CD4-positive, alpha-beta T cell treated with Interleukin-2 at 100 ng/mL for 4 hours (primary cell): ENCODE measurements at places on chromosomes 6 and 20.

- DNase-seq = no peak
These were observed 48.9 kb upstream of the CCN6 start for GRCh38 chr6:112005013-112005371.

- no peak for DNase-seq
These were observed 454.5 kb upstream of the ID4 start for GRCh38 chr6:19382676-19383075.

DNA sequence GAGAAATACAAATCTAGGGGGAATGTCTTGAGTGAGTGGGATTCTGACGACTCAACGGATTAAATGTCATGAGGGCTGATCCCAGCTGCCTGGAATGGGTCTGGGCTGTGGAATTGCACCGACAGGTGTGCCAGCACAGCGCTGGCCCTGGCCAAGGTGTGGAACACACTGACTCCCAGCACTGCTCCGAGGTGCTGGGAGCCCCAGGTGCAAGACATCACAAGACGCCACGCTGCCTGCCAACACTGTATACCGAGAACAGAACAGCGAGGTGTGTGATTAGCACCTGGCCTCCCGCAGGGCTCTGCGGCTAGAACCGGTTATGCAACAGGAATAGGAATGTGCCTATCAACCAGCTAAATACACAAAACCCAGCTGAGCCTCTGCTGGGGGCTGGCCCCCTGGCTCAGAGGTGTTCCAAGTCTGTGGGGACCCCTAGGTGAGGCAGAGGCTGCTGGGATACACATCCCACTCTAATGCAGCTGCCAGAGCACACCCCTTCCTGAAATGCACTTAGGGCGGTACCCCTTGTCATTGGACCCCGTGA lies 24.8 kb upstream of the APMAP start:
- DNase-seq = no peak

- no peak for DNase-seq
These were observed 398 bp upstream of the SPATS1 start for GRCh38 chr6:44342052-44342451.

GRCh38 chr6:75278474-75279077 lies 6.0 kb downstream of the TMEM30A start:
- peak; percentile 21 for DNase-seq

DNA sequence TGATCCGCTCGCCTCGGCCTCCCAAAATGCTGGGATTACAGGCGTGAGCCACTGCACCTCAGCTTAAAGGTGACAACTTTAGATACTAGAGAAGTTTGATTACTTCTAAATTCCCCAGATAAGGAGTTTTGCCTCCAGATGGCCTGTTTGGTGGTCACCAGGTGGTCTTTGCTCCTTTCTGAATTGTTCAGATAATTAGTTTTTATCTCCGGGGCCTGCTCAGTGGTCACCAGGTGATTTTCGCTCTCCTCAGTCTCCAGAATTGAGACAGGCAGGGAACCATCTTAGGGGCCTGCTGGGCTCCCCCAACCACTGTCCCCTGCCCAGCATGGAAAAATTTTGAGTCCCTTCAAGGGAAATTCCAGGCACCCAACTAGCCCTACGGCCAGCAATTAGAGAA lies 62.6 kb downstream of the GPR6 start:
- DNase-seq = no peak

DNA sequence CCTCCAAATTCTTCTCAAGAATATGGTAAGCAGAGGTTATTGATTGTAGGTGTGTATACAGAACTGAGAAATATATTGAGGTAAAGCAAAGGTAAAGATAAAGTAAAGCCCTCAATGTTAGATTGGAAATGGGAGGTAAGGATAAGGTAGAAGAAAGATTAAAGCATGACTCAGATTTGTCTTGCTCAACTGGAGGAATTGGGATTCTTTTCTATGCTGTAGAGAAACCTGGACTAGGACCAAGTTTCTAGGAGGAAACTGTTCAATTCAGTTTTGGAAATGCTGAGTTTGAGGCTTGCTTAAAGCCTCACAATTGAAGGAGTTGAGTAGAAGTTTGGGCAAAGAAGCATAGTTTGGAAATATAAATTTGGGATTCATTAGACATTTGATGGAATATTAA lies 634.0 kb upstream of the PTCHD4 start:
- no peak for DNase-seq

DNA sequence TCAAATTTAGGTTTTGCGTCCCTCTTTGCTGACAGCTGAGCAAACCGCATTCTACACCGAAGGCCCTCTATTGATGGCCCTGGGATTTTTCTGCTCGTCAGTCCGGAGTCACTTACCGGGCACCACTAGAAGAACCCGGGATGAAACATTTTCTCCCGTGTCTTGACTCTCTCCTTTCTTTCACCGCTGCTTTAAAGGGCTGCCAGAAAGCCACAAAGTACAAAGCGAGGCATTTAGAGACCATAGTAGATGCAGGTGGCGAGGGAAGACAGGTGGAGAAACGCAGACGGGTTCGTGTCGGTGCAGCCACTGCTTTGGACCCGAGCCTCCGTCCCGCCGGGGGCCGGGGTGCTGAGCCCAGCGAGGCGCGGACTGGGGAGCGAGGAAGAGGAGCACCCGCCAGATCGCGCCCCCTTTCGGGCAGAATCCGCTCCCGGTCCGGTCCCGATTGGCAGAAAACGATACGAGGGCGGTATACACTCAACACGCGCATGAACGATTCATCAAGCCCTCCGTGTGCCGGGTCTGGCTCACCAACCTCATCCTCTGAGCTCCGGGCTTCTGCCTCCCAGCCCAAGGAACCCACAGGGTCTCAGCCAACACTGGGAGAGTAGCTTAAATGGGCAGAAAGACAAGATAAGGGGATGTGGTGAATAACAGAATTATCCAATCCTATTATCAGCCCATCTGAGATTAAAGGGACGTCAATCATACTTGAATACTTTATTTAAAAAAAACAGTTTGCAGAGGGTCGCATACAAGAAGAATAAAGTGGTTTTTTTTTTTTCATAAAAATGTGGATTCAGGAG lies 84.9 kb downstream of the TRIM27 start:
- peak; percentile 81 for DNase-seq

DNA sequence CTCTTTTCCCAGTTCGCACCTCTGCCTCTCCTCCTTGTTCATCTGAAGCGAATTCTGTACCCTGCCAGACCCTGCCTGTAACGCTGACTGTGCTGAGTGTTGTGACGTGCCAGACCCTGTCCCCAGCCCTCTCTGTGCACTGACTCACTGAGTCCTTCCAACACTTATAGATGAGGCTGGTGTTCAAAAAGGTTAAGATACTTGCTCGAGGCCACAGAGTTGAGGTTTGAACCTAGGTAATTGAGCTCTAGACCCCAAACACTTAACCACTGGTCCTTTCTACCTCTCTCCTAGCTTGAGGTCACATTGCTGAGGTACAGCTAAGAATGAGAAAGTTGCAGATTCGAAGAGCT lies 45.7 kb upstream of the NEDD9 start:
- peak; percentile 55 for DNase-seq

- no peak for DNase-seq
These were observed 258.4 kb downstream of the SLC35F1 start for GRCh38 chr6:118165500-118165899.

GRCh38 chr6:32082935-32083334 lies 26.2 kb downstream of the TNXB start:
- no peak for DNase-seq

GRCh38 chr6:16494793-16495192 lies 256.4 kb downstream of the GMPR start:
- no peak for DNase-seq

GRCh38 chr6:33908025-33908424 lies 104.2 kb upstream of the MLN start:
- DNase-seq = no peak

DNA sequence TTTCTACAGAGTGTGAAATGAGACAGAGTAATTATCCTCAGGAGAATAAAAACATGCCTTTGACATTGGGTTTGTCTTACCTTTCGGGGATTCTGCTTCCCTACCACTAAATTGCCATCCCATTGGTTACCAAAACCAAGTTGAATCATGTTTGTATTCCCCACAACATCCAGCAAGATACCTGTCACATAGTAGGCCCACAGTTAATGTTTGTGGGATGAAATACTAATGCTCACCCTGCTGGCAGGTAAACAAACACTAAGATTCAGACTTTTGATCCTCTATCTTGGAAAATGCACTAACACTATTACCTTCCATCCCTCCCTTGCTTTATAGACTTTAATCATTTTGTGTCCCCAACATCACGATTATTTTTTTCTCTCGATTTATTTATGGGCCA lies 8.2 kb upstream of the STXBP5 start:
- DNase-seq = no peak

DNA sequence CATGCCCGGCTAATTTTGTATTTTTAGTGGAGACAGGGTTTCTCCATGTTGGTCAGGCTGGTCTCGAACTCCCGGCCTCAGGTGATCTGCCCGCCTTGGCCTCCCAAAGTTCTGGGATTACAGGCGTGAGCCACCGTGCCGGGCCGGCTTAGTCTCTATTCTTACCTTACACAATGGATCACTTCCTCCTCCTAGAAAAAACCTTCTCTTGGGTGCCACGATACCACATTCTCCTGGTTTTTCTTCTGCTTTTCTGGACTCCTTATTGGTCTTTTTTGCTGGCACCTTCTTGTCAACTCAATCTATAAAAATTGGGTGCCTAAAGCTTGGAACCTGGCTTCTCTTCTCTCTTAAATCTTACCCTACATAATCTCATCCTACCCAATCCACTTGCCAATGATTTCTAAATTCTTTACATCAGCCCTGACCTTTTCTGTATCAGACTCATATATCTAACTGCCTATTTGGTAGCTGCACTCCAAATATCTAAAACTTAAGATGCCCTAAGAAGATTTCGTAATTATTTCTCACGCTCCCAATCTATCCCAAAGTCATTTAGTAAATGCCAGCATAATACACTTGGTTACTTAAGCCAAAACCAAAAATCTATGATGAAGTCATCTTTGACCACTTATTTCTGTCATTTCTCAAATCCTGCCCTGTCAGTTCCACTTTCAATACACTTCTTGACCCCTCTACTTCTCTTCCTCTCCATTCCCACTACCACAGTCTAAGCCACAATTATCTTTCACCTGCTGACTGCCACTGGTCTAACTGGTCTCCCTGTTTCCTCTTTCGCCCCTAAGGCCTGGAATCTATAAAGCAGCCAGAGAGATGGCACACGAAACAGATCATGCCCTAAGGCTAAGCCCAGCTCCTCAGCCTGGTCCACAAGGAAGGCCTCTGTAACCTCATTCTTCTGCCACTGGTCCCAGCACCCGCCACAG lies 43.2 kb downstream of the ELMO2 start:
- DNase-seq = no peak

GRCh38 chr6:72748759-72749158 lies 126.9 kb downstream of the KCNQ5 start:
- DNase-seq = no peak

DNA sequence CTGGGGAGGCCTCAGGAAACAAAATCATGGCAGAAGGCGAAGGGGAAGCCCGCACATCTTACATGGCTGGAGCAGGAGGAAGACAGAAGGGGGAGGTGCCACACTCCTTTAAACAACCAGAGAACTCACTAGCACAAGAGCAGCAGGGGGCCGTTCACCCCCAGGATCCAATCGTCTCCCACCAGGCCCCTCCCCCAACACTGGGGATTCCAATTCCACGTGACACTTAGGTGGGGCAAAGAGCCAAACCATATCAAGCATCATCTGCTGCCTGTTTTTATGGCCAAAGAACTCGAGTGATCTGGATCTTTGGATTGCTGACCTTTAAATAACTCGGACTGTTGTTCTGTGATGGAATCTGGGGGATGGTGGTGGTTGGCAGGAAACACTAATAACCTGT lies 28.0 kb downstream of the PNLDC1 start:
- DNase-seq = no peak

GRCh38 chr6:147700436-147701209 lies 192.1 kb downstream of the SAMD5 start:
- DNase-seq = no peak

DNA sequence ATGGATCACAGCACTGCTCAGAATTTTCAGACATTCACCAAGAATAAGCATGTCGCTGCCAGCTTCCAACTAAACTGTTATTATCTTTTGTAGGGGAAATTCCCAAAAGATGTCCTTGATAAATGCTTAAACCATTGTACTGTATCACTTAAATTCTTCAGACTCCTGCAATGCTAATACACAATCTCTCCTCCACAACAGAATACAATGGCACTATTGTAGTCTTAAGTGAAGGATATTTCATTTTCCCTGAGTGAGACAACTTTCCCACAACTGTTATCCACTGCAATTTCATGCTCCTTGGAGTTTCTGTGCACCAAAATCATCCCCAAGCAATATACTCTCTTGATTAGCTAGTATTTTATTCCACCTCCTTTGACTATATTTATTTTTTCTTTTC lies 189.7 kb downstream of the COL9A1 start:
- DNase-seq = no peak

DNA sequence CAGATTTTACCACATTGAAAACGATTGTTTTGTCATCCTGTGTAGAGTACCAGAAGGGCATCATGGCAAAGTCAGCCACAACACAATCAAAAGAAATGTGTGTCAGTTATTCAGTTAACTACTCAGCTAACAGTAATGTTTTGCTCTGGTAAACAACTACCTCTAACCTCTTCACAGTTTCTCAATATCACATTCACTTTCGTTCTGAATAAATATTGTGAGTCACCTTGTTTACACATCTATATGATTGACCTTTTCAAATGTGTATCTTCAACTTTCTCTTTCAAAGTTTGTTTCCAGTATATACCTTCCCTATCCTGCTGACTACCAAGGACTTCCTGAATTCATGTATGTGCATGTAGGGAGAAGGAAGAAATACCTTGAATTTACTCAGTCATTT lies 216.6 kb upstream of the UFL1 start:
- no peak for DNase-seq

GRCh38 chr6:13479971-13480434 lies 7.4 kb downstream of the GFOD1 start:
- no peak for DNase-seq

DNA sequence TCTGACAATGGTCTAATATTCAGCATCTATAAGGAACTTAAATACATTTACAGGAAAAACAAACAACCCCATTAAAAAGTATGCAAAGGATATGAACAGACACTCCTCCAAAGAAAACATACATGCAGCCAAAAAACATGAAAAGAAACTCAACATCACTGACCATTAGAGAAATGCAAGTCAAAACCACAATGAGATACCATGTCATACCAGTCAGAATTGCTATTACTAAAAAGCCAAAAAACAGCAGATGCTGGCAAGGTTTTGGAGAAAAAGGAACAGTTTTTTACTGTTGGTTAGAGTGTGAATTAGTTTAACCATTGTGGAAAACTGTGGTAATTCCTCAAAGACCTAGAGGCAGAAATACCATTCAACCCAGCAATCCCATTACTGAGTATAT lies 339.0 kb upstream of the ADGRB3 start:
- no peak for DNase-seq
